ENCODE measurements at places on chromosomes 7 and 10.

DNA sequence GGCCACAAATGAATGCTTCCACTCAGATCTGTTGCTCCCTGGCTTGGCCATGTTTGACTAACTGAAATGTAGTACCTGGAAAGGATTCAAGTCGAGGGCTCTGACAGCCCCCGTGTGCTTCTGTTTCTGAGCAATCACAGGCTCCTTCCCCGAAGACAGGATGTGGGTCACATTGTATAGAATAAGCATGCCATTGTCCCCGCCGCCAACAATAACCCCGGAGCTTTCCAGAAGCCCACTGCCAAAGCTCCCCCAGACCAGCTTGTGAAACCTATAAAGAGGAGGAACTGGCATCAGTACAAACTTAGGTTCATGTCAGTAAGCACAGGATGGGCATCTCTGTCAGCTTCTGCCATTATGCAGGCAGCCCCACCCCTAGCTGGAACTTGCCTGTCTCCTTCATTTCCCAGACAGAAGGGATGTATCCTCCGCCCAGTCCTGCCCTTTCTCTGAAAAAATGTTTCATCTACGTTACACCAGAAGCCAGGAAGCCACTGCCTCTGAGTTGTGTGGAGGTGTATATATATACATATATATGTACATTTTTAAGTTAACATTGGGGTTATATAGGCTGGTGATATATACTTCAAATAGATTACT is 10.3 kb downstream of the SEC31B start:
- H3K4me1 ChIP-seq: peaks cover 4% of the 10 kb centered on the region
- no peak for DNase-seq
- no peak overlapping the region for H3K4me3 ChIP-seq
- H3K27ac ChIP-seq: no peak overlapping the region
- no peaks in the 10 kb centered on the region for H3K27me3 ChIP-seq
- H3K36me3 ChIP-seq: peaks cover 14% of the 10 kb centered on the region

DNA sequence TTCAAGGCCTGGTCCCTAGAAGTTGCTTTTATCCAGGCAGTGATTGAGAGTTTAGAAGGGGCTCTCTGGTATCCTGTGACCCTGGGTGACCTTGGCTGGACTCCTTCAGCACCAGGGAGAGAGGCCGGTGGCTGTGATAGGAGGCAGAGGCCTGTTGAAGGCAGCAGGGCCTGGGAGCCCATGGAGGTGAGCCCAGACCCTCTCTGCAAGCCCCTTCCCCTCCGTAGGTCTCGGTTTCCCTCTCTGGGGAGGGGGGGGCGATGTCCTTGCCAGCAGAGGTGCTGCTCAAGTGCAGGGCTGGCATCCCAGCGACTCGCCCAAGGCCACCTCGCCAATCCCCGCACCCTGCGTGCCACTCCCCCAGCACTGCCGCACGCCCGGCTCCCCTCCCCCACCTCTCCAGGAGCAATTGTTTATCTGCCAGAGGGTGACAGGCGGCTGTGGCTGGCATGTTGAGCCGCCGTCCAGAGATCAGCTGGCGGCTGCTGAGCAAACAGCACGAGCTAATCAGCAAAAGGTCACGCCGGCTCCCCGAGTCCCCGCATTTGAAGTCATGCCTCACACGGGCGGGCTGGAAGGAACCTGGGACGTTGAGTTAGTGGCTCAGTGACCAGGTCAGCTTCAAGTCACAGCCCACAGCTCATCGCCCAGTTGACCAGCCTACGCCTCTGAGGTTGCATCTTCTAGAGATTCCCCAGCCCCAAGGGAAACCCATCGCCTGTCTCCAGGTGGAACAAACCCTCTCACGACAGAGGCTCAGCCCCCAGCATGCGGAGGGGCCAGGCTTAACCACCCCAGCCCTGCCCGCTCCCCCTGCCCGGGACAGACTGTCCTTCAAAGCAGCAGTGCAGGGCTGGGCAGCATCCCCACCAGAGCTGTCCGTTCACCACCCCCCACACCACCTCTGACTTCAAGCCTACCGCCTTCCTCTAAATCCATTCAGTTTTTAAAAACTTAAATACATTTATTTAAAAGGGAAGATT is 43.7 kb downstream of the ELFN1 start:
- no peak for DNase-seq

DNA sequence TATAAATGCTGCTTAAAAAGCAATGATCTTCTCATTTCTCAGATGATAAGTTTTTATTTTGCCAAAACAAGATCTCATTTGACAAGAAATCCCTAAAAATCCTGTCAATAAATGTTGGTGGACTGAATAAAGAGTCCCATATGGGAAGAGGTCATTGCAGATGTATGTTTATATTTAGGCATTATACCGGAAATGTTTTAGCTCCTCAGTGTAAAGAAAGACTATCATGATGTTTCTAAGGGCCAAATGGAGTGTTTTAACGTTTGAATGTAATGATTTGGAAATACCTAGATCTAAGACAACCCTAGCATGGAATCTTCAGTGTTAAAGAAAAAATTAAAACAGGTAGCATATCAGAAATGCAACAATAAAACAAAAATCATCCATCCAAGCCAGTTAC is 457.8 kb upstream of the NFE2L3 start:
- no peaks in the 10 kb centered on the region for H3K4me1 ChIP-seq
- no peak overlapping the region for H3K27ac ChIP-seq
- H3K4me3 ChIP-seq: no peak overlapping the region
- H3K36me3 ChIP-seq: no peaks in the 10 kb centered on the region
- no peaks in the 10 kb centered on the region for H3K27me3 ChIP-seq

- peaks cover 33% of the 10 kb centered on the region for H3K27me3 ChIP-seq
- DNase-seq: peak; percentile 16
- H3K27ac ChIP-seq: no peak overlapping the region
- no peak overlapping the region for H3K4me3 ChIP-seq
- no peaks in the 10 kb centered on the region for H3K36me3 ChIP-seq
These were observed 257.2 kb upstream of the GLI3 start for GRCh38 chr7:42494199-42494710.

GRCh38 chr7:40244226-40244625 is 109.4 kb downstream of the SUGCT start:
- no peak for DNase-seq
- H3K4me1 ChIP-seq: no peaks in the 10 kb centered on the region
- no peak overlapping the region for H3K4me3 ChIP-seq
- no peaks in the 10 kb centered on the region for H3K36me3 ChIP-seq
- H3K27me3 ChIP-seq: no peaks in the 10 kb centered on the region
- H3K27ac ChIP-seq: no peak overlapping the region

DNA sequence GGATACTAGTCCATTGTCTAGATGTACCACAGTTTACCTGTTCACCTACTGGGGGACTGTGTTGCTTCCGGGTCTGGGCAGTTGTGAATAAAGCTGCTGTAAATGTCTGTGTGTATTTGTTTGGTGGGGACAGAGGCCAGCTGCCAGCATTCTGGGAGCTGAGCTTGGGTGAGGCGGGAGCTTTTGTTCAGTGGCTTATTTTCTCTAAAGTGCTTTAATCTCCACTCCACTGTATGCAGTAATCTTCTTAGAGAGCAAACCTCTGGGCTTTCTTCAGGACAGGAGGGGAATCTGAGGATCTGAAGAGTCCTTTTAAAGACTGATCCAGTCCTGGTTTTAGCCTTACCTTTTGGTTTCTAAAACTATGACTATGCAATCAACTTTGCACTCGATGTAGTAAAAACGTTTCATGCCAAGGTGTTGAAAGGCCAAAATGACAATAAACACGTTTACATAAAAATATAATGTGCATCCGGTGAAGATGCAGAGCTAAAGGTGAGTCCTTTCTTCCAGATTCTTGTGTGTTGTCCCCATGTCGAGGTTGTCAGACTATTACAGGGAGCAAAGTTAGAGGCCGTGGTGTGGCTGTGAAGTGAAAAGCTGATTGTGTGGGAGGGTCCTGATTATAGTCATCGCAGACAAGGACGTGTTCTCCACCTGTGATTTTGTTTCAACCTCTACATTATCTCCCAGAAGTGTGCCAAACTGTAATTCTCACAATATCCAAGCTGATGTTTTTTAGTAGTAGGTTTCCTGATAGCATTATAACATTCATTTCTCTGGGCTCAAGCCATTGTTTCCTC is 279.8 kb downstream of the CAMK1D start:
- no peaks in the 10 kb centered on the region for H3K36me3 ChIP-seq
- H3K4me1 ChIP-seq: peaks cover 10% of the 10 kb centered on the region
- H3K27me3 ChIP-seq: no peaks in the 10 kb centered on the region
- peak overlapping the region; percentile 66 for H3K27ac ChIP-seq
- DNase-seq: no peak

- no peaks in the 10 kb centered on the region for H3K4me1 ChIP-seq
- DNase-seq: no peak
These were observed 268.9 kb downstream of the SLC25A13 start for GRCh38 chr7:96052860-96053470.

GRCh38 chr7:22389892-22390291 is 32.9 kb upstream of the RAPGEF5 start:
- H3K27me3 ChIP-seq: no peaks in the 10 kb centered on the region
- no peak overlapping the region for H3K4me3 ChIP-seq
- no peak overlapping the region for H3K27ac ChIP-seq
- H3K4me1 ChIP-seq: no peaks in the 10 kb centered on the region
- H3K36me3 ChIP-seq: no peaks in the 10 kb centered on the region
- no peak for DNase-seq

DNA sequence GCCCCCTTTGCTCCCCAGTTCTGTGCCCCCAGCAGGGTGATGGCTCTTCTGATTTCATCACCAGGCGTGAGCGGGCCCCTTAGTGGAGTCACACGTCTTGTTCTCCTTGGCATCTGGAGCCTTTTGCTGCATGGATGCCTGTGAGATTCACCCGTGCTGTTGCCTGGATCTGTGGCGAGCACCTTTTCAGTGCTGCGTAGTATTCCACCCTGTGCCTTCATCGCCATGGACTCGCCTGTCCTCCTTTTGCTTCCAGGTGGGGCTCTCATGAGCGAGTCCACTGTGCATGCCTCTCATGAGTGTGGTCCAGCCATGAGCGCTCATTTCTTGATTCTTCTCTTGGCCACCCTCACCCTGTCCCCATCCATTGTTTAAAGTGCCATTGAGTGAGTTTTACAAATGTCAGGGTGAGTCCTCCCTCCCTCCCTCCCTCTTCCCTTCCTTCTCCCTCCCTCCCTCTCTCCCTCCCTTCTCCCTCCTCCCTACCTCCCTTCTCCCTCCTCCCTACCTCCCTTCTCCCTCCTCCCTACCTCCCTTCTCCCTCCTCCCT is 44.0 kb downstream of the UNCX start:
- no peaks in the 10 kb centered on the region for H3K27me3 ChIP-seq
- DNase-seq: no peak
- H3K4me1 ChIP-seq: no peaks in the 10 kb centered on the region
- no peak overlapping the region for H3K4me3 ChIP-seq
- H3K36me3 ChIP-seq: no peaks in the 10 kb centered on the region

DNA sequence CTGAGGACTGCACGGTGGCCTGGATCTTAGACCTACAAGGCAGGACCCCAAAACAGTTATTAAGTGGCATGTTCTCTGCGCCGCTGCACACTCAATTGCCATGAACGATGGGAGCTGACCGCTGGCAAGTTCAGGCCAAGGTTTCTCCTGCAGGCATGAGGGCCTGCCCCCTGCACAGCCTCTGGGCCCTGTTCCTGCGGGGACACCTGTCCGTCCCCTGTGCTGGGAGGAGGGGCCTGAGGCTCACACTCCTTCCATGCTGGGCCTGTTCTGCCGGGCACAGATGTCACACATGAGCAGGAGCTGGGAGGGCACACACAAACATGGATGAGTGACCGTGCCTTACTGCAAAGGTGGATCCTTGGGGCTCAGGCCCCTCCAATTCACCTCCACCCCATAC is 90.0 kb downstream of the PTPRN2 start:
- no peak for DNase-seq
- H3K4me3 ChIP-seq: no peak overlapping the region
- no peaks in the 10 kb centered on the region for H3K36me3 ChIP-seq
- no peaks in the 10 kb centered on the region for H3K4me1 ChIP-seq

DNA sequence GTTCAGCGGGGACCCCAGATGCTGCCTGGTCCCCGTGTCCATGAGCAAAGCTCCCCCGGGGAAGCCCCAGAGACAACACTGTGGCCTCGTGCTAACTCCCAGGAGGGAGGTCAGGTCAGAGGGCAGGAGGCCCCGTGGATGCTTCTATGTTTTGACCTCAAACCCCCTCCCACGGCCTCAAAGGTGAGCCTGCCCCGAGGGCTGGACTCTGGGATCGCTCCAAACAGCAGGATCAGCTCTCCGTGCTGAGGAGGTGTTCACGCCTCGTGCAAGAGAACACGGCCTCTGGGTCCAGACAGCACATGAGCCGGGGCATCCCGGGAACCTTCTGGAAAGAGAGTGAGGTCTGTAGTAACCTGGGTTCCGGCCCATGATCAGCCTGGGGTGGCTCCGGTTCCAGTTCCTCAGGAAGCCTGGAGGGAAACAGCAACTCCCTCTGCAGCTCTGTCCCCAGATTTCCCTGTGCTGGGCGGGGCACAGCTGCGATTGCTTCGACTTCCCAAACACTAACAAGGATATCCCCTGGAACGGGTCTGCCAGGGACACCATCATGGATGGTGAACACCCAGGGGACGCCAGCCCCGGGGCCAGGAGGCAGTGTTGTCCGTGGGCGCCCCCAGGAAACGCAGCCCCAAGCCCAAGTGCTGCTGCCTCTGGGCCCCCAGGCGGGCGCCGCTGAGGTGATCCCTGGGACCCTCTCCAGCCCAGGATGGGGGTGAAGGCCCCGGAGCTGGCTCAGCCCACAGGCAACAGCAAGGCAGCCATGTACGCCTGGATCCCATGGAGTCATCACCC is 18.0 kb upstream of the INPP5A start:
- DNase-seq: no peak
- peaks cover 45% of the 10 kb centered on the region for H3K4me1 ChIP-seq
- H3K27me3 ChIP-seq: peaks cover 12% of the 10 kb centered on the region

DNA sequence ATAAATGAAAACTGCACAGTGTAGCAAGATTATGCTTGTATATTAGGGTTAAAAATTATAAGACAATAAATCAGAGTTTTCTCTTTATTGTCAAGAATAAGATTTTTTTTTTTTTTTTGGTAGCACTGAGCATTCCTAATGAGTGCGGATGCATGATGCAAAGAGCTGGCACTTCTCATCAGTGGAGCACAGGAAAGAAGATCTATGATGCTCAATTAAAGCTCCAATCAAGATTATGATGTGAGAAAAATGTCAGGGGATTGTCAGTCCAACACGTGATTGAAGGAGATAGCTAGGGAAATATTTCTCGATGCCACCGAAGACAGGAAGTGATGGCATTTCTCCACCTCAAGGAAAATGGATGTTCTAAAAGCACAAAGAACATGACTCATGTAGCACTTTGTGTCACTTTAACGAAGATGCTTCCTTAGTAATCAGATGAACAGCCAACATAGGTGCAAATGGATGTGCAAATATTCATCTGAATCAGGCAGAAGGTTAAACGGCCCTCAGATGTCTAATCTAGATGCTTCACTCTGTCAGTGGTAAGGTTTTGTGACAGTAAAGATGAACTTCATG is 240.9 kb downstream of the THSD7A start:
- no peaks in the 10 kb centered on the region for H3K4me1 ChIP-seq
- H3K27me3 ChIP-seq: no peaks in the 10 kb centered on the region
- H3K4me3 ChIP-seq: no peak overlapping the region
- H3K36me3 ChIP-seq: no peaks in the 10 kb centered on the region
- no peak overlapping the region for H3K27ac ChIP-seq

All from mesenchymal stem cell (in vitro differentiated cells and primary cell).